ENCODE measurements at places on chromosomes 1 and 21.

DNA sequence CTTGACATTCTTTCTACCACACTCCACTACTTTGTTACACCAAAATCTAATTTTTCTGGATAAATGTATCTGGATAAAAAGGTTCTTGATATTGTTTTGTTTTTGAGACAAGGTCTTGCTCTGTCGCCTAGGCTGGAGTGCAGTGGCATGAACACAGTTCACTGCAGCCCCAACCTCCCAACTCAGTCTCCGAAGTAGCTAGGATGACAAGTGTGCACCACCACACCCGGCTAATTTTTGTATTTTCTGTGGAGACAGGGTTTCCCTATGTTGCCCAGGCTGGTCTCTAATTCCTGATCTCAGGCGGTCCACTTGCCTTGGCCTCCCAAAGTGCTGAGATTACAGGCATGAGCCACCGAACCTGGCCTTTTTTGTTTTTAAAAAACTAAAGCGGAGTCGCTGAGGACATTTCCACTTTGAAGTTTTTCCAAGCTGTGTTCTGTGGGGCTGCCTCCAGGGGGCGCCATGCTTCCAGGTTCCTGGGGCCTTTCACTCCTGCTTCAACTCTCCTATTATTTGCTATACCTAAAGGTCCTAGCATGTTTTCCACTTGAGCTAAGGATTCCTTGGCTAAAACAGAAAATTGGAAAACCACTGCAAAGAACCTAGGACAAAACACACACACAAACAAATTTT, 14.1 kb upstream of the NCMAP start:
- DNase-seq, result no peak

GRCh38 chr1:107804741-107805140, 160.2 kb downstream of the VAV3 start:
- no peak for DNase-seq

GRCh38 chr1:52676249-52676903, 21.8 kb downstream of the COA7 start:
- DNase-seq, result no peak

DNA sequence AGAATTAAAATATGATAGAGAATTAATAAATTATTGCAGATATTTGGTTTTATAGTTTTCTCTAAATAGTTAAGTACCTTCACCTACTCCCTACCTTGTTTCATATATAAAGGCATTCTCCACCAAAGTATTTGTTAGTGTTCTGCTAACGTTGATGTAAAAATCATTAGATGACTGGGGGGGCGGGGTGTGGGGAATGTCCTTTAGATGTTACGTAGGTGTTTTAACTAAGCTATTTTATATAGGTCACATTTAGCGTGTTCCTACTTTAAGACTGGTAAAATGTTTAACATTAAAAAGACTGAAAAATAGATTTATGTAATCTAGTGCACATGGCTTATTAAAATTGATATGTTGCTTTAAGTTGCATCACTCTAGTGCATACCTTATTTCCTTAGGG, 48.6 kb downstream of the PTPRC start:
- DNase-seq, result no peak

DNA sequence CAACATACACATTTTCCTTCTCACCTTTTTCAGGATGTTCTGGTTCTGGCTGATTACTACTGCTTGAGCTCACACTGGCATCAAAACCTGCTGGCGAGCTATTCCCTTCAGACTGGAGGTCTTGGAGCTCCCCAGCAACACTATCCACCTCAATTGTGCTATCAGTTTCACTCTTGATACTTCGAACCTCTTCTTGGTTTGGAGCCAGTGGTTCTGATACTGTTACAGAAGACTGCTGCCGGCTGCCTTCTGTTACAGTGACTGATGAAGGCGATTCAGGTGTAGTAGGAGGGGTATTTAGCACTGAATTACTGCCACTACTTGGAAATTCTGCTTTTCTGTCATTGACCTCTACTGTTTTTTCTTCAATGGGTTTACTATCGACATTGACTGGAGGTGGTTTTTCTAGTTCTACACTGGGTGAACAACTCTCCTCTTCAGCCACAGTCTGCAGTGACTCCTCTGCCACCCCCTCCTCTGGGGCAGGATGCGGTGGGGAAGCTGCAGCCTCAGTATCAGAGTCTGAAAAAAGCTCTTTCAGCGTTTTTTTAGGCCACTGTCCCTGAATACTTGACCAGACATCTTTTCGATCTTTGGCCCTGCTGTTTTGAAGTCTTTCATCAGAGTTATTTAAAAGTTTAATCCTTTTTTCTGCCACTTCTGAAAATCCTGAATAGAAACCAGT, 20.7 kb upstream of the RBM34 start:
- DNase-seq, result no peak

GRCh38 chr1:101905283-101905835, 91.4 kb downstream of the OLFM3 start:
- DNase-seq, result no peak

- DNase-seq, result no peak
Measured at GRCh38 chr1:30522031-30523004, 201.1 kb downstream of the MATN1 start.

- peak; percentile 75 for DNase-seq
Measured at GRCh38 chr1:39955547-39956539, 898 bp downstream of the MFSD2A start.

DNA sequence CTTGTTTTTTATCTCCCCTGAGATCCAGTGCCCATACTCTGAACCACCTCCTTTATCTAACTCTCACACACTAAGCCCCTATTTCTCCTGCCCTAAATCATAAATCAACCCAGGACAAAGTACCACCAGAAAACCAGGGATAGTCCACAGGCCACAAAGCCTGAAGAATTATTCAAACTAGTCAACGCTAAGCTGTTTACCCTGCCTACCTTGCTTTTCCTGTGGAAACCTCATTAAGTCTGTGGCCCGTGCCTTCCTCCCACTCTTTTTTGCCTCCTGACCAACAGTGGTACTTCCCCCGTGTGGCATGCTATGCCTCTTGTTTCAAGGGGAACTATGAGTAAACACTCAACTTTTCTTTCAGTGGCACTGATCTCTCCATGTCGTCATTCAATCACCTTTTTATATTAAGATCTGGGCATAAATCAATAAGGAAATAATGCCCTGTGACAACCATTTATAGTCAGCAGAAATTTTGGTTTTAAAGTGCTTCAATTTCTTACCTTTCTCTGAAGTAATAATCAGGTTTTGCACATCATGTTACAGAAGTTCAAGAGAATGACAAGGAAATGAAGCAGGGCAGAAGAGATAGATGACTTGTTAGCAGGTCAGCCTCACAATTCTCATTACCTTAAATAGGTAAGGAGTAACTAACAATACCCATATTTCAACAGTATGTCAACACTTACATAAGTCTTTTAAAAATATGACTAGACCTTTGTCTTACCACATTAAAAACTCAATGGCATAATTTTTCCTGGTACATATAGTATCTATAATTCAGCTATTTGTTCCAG, 32.1 kb downstream of the EYA3 start:
- DNase-seq, result no peak

DNA sequence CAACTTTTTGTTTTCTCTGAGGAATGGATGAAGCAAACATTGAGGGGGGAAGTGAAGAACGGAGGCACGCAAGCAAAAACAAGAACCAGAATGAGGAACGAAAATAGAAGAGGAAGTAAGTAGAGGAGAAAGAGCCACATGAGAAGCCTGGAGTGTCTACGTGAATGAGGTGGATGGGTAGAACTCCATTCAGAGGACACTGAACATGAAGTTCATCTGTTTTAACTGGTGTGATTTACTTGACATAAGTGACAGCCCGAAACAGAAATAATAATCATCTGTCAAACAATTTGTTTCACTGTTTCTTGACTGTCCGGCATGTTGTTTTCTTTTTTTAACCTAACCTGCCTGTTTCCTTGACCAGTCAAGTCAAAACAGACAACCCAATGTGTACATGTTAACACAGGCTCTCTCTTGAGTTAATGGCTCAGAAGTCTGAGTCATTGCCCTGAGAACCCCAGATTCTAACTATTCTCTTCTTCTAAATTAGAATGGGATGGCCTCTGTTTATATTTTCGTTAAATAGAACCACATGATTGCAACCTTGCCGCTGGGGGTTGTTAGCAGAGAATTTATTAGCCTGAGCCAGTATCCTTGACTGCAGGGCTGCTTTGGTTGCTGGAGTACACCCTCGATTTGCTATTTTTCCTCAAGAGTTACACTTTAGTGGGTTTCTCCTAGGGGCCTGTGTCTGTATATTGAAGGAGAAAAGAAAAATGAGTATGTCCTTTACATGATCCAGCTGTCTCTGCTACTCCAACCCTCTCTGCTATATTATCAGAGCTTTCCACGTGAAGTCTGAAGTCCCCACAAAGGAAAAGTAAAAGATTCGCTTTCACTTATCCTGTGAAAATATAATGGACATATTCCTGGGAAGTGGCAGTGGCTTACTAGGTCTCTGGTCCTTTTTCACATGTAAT, 151.7 kb downstream of the ZC3H11B start:
- peak; percentile 78 for DNase-seq

DNA sequence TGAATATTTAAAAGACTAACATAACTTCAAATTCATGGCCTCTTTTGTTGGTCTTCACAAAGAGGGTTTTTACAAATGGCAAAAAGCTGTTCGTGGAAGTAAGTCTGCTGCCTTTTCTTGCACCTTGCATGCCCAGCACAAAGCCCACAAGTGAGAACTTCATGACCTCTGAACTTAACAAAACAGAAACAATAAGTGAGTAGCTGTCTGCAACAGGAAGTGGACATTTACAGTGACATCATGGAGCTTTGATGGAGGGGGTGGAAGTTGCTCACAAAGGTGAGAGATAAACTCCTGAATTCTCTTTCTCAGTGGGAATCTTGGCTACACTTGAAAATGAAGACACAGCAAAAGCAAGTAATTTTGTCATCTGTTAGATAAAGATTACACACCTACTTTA, 303.3 kb upstream of the DEPDC1 start:
- no peak for DNase-seq

DNA sequence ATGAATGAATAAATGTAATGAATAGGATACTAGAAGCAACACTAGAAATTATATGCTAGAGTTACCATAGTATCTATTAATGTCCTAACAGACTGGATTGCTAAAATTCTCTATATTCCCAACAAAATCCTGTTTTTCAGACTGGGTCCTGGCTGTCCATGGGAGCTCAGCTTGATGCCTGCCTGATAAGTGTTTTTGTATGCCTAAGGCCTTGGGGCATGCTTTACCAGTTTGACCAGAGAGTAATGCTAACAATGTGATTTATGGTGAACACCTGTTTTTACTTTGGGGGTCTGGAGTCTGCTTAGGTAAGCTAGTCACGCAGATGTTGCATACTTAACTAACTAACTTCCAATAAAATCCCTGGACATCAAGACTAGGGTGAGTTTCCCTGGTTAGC, 318.8 kb upstream of the DEPDC1 start:
- no peak for DNase-seq

DNA sequence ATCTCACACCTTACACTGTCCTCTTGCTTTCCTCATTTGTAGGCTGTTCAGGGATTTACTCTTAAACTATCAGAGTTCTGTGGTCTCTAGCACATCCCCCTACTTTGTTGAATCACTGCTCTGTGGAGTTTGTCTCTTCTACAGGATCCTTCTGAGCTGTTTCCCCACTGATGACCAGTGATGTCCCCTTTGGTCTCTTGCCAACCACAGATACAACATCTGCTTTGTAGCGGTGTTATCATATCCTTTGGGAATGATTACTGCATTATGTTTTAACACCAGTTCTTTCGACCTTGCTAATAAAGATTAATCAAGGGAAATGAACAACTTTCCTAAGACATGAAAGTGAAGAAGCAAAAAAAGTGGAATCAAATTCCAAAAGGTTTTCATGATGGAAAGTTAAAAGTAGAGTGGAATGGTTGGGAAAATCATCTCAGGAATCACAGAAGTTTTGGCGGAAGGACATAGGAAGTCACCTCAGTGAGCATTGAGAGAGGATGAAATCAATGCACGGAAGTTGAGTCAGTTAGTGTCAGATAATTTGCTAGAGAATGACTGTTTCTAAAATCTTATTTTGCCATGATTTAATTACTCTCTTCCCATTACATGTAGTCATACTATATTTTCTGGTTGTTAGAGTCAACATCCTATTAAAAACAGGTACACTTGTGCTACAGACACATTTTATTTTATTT, 11.2 kb downstream of the OR10K2 start:
- no peak for DNase-seq

DNA sequence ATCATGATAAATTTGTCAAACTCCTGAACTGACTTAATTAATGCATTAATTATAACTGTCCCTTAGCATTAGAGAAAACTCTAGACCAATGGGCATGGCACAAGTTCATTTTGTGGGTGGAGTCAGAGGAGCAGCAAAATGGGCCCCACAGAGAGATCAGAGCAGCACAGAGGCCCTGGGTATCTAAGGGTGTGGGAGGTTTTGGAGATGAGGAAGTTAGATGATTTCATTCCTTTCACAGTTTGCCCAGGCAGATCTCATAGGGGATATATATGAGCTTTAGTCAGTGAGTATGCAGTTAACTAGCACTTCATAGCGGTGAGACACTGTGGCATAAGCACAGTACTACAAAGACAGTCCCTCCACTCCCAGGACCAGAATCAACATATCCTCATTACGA, 117.3 kb downstream of the MAB21L3 start:
- no peak for DNase-seq

- DNase-seq, result peak; percentile 16
Measured at GRCh38 chr1:94463765-94464330, 45.7 kb downstream of the ABCD3 start.

DNA sequence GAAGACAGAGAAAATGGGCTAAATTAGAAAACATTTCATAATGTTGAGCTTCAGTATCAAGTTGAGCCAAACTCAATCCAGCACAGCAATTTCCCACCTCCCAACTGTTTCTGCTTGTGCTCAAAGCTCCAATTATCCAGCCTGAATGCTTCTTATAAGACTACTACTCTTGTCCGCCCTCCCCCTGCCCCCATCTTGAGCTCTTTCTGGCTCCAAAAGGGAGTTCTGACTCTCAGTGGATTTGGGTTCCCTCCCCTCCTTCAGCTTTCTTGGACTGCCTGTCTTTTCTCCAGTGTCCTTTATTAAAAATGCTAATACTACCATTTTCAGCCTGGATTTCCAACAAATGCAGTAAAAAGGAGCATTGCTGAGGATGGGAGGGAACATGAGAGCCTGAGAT, 174.8 kb downstream of the ASTN1 start:
- no peak for DNase-seq

DNA sequence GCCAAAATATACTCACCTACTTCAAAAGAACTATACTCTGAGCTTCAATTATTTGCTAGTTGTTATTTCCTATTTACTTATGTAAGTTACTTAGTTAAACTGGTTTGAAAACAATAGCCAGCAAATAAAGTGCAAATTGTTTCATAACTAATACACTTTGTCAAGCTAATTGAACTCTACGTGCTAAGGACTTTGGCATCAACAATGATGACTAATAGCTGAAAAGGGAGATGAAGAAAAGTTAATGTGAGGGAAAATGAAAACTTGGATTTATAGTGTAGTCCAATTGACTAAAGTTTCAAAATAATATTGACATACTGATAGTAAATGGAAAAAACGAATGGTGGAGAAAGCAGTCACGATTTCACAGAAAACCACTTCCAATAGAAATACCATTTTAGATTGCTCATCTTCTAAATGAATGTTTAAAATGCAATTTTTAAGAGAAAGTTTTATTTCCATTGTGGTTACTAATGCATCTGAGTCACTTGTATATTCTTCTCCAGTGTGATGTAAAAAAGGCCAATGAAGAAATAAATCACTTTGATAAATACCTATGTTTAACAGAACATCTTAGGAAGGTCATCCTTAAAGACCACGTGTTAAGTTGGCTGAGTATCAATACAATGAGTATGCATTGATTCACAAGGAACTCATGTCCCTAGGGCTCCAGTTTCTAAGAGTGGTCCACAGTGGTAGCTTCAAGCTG, 455.2 kb downstream of the LTN1 start:
- peak; percentile 68 for DNase-seq

All from RWPE1 (cell line).